Activated gamma-delta T cell treated with anti-CD3 and anti-CD28 coated beads, Interleukin-2, amount 50 U/mL, for 16 hours (primary cell): ENCODE measurements at places on chromosomes 12 and 14.
A peak's percentile ranks its signal among the peaks of the same experiment; 100 is the strongest.

- DNase-seq = no peak
Observed at GRCh38 chr14:69077841-69078240, 75.1 kb downstream of the DCAF5 start.

GRCh38 chr14:22928237-22929103, 706 bp downstream of the PRMT5 start:
- no peak for DNase-seq

- no peak for DNase-seq
Observed at GRCh38 chr14:51225751-51226150, 14.3 kb upstream of the TMX1 start.

DNA sequence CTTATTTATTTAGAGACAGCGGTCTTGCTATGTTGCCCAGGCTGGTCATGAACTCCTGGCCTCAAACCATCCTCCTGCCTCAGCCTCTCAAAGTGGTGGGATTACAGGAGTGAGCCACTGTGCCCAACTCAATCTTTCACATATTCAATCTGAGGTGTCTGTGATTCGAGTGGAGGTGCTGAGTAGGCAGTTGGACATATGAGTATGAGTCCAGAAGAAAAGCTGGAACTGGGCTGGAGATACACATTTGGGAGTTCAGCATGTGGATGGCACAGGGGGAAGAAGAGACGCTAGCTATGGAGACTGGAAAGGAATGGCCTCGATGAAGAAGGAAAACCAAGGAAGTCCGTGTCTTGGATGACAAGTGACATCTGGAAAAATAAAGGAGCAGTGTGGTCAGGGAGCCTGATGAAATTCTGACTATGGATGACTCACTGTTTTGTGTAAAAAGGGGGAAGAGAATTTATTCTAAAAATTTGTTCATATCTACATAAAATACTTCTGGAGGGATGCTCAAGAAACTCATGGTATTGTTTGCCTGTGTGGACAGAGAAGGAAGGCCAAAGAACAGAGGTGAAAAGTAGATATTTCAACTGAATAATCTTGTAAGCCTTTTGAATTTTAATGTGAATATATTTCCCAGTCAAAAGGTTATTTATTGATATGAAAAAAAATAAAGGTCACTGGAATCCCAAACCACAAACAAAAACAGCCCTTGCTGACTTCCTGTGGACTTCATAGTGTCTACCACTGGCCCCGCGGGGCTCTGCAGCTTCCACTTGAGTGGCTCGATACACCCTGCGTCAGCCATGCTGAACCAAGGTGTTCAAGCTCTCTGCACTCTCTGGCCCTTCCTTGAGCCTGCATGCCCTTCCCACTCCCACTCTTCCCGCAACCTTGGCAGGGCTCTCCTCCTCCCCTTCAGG, 8.9 kb upstream of the LTA4H start:
- no peak for DNase-seq

DNA sequence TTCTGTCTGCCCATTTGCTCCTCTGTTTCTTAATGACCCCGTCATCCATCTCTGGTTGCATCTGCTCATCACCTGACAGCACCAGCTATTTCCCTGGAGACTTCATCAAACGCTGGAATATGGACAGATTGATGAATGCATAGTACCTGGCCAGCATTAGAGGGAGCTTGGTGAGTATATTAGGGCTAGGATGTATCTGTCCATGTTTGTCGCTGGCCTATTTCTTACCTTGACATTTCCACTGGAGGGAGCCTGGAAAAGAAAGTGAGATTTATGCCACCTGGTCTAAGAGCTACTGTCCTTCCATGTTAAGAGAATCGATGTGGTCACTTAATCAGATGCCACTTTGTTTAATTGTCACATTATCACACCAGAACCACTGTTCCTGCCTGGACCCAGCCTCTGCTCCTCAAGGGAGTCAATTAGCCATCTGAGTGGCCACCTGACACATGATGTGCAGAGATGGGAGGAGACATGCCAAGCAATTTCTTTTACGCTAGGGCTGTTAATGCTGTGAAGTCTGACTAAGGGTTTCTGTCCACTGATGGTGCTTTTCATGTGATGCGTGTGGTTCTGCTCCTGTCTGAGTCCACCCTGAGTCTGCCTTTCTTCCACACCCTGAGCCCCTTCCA, 75.3 kb upstream of the SFSWAP start:
- no peak for DNase-seq

DNA sequence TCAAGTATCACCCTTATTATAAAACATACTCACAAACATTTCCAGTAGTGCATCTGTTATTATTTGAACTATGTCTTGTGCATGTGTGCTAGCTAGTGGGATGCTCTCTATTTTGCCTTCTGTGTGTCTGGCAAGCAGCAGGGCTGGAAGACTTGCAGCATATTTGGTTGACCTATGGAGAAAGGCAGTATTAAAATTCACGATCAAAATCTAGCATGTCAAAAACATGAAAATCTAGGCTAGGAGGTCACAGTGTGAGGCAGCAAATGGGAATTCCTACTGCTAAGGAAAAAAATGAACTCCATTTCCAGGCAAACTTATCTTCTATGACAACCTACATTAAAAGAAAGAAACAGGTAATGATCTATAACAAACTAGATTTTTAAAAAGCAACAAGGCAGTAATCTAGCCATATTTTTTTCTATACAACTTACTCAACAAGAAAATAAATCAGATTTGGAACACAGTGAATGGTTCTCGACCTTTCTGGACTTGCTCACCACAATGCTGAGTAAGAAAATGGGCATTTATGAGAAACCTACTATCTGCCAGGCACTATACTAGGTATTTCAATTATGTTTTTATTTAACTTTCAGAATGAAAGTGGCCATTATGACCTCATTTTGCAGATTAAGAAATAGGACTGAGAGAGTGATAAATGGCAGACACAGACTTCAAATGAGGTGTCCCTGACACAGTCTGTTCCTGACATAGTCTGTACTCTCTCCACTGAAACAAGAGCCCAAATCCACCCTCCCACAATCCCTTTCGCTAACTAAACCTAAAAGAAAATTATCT, 96.8 kb downstream of the TXNDC16 start:
- DNase-seq = no peak

DNA sequence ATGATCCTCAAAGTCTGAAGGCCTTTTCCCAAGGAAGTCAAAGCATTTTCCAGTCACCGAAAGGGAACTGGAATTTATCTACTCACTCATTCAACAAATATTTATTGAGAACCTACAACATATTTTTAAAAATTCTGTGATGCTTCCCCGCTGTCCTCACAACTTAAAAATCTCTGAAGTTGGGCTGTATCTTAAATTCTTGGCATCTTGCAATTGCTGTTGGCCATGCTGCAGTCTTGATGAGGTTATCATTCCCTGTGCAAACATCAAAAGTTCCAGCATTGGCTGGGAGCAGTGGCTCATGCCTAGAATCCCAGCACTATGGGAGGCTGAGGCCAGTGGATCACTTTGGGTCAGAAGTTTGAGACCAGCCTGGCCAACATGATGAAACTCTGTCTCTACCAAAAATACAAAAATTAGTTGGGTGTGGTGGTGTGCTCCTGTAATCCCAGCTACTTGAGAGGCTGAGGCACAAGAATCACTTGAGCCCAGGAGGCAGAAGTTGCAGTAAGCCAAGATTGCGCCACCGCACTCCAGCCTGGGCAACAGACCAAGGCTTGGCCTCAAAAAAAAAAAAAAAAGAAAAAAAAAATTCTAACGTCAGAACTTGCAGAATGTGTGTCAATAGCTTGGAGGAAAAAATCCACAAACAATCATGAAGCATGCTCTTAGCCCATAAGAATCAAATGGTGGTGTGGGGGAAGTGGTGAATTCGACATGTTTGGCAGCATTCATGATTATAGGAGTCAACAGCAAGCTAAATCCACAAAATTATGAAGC, 34.9 kb downstream of the CCDC177 start:
- no peak for DNase-seq

- no peak for DNase-seq
Observed at GRCh38 chr12:85468356-85469157, 188.5 kb downstream of the ALX1 start.

DNA sequence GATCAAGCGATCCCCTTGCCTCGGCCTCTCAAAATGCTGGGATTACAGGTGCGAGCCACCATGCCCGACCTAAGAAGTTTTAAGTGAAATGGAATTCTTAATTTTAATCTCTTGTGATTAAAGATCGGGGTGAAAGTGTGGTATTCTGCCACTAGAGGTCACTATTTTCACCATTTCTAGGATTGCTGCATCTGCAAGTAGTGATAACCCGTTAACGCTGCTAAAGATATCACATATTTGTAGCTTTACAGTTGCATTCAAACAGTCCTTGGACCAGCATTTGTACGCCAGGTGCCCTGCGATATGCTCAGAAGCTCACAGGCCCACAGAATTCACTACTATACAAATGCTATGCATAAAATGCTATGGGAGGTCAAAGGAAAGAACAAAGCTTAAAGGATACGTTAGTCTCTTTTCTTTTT, 19.3 kb downstream of the CCDC62 start:
- no peak for DNase-seq

- no peak for DNase-seq
Observed at GRCh38 chr12:29783773-29784666, at the start of gene TMTC1. TSS of gene TMTC1 (minus strand) at chr12:29783942. CDS start at chr12:29783751, 191 bp downstream.

DNA sequence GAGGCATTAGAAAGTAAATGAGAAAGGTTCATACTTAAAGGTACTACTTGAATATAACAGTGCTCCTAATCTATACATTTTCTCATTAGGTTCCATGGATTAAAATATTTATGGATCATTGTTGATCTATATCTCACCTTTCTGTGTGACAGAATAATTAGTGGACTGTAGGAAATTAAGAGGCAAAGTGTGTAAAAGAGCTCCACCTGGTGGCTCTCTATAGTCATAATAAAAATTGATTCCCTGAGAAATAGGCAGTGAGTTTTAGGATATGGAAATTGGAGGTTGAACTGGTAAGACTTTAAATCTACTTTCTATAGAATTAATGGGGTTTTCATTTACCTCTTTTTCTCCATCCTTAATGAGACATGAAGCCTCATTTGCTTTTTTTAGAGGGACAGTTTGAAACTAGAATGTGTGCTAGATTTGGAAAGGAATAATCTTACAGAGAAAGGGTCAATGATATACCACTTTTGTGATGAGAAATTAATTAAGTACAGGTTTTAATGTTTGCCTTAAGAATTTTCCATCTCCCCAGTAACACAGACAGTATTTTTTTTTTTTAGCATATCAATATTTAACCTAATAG, 11.8 kb upstream of the DERA start:
- DNase-seq = no peak

- no peak for DNase-seq
Observed at GRCh38 chr12:51098611-51099010, 15.2 kb upstream of the CSRNP2 start.

DNA sequence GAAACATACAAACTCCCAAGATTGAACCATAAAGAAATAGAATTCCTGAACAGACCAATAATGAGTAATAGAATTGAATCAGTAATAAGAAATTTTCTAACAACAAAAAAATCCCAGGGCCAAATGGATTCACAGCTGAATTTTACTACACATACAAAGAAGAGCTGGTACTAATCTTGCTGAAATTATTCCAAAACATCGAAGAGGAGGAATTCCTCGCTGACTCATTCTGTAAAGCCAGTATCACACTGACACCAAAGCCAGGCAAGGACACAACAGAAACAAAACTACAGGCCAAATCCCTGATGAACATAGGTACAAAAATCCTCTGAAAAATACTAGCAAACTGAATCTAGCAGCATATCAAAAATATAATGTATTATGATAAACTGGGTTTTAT, 367.8 kb upstream of the CLEC14A start:
- no peak for DNase-seq

GRCh38 chr12:19744705-19745218, 305.5 kb downstream of the AEBP2 start:
- DNase-seq = no peak

DNA sequence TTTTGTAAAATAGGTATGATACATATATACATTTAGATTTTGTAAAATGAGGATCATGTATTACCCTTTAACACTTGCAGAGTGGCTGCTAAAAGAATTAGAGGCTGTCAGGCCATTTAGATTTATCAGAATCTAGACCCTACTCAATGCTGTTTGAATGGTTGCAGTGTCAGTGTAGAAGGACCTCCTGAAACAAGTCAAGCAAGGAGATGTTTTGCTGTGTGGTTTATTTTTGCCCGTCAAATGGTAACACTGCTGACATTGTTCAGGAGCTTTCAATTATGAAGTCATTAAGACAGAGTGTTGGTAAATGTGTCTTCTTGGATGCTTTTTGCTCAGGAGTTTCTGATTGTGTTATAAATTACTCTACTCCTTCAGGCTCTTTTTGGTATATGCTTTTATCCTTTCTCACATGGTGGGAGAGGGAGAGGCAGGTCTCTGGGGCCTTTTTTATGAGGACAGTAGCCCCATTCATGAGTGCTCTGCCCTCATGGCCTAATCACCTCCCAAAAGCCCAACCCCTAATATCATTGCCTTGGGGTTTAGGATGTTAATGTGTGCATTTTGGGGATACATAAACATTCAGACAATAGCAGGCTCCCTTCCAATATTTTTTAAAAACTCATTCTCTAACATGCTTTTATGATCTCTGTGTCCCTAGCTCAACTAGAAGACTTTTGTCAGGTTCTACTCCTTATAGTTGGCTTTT, 16.5 kb downstream of the EID3 start:
- DNase-seq = no peak

DNA sequence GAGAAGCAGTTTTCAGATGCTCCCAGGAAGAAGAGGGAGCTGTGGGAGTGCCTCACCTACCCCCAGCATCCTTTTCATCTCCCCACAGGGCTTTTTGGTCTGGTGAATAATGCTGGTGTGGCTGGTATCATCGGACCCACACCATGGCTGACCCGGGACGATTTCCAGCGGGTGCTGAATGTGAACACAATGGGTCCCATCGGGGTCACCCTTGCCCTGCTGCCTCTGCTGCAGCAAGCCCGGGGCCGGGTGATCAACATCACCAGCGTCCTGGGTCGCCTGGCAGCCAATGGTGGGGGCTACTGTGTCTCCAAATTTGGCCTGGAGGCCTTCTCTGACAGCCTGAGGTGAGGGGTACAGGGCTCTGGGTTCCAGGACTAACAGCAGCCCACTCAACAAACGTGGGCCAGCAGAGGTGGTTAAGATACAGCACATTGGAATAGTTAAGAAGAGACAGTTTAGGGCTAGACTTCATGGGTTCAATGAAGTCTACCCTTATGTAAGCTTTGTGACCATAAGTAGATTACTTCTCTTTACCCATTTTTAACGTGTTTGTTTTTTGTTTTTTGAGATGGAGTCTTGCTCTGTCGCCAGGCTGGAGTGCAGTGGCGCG, 1.5 kb downstream of the RDH5 start:
- no peak for DNase-seq

- DNase-seq = no peak
Observed at GRCh38 chr14:44135972-44136371, 371.1 kb downstream of the FSCB start.

GRCh38 chr12:118307069-118307954, 65.4 kb downstream of the TAOK3 start:
- DNase-seq = peak; percentile 1
